Right hindlimb (tissue), 1 donor: ENCODE measurements at places on chromosomes 16 and 17.

- no peak for DNase-seq
These were observed 267.1 kb upstream of the ASIC2 start for GRCh38 chr17:33560165-33560564.

DNA sequence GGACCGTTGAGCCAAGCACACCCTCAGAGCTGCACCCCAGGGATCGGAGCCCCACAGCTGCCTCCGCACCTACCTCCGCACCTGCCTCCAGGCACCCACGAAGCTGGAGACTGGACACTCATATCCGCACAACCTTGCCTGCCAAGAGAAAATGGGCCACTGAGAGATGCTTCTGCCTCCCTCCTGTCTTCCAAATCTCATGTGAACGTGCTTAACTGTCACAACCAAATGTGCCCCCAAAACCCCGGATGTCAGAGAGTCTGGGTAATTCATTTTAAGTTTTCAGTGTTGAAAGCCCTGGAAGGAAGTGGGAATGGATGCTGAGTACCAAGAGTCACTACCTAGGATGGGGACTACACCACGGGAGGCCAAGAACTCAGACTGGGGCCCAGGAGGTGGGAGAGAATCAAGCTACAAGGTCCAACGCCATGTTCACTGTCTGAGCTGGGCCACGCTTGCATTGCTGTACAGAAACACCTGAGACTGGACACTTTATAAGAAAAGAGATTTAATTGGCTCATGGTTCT, 49.5 kb upstream of the MEAK7 start:
- DNase-seq: no peak

GRCh38 chr16:67456391-67457081, 24.4 kb downstream of the ATP6V0D1 start:
- DNase-seq: peak; percentile 75

DNA sequence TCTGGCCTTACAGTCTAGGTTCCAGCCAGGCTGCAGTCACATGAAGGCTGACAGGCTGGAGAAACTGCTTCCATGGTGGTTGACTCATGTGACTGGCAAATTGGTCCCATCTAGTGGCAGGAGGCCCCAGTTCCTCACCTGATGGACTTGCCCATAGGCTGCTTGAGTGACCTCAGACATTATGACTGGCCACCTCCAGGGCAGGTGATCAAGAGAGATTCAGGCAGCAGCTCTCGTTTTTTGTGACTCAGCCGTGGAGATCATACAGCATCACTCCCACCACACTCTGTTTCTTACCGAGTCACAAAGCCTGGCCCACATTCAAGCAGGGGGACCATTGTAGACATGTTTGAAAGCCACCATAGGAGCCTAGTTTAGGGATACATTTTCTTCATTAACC, 34.5 kb downstream of the SIAH1 start:
- no peak for DNase-seq

DNA sequence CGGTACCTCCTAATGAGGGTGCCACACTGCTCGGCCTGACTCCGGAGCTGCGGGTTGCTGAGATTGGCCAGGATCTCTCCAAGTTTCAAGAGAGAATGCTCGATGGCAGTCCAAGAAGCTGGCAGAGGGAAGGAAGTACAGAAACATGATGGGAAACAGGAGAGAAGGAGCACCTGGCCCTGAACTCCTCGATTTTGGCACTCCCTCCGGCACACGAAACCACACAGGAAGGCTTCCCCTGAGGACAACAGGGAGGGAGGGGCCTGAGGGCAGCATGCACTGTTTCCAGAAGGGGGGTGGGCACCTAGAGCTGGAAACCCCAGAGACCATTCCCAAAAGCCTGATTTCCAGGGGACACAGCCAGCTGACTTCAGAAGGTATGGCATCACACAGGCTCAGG, 18.1 kb downstream of the CSF3 start:
- DNase-seq: no peak

DNA sequence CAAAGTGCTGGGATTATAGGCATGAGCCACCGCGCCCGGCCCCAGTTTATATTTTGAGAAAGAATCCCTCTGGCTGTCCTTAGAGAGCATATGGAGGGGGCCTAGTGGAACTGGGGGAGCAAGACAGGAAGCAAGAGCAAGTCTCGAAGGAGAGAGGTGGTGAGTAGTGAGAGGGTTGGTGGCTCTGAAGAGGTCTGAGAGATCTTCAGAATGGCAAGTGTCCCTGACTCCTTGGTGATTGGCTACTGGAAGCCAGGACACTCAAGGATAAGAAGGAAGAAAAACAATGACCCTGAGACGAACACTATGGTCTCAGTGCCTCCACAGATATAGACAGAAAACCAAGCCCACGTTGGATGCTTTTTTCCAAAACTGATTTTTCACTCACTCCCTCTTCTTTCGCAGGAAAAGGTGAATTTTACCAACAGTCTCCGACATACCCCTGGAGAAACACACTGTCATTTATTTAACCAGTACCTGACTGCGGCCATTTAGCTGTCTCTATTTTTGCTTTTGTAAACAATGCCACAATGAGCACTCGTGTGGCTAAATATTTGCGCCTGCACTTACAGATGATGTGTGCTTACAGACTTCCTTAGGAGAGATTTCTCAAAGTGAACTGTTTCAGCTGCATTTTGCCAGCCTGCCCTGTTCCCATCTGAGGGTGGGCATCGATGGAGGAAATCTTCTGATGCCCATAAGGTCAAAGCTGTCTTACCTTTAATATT, 15.9 kb upstream of the DOK4 start:
- DNase-seq: no peak

DNA sequence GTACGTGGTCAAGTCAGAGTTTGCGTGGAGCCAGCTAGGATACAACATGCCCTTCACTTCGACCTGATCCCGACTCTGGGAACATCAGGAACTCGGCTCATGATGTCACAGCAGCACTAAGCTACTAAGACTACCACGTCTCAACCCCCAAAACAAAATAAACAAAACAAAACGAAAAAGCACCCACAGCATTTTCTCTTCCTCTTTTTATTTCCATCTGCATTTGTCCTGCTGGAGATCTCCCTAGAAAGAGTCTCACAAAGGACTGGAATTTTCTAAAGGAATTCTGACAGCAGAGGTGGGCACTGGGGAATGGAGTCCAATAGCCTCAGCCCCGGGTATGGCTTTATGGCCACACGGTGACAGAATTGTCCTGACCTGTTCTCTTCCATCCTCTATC, 196.6 kb downstream of the SALL1 start:
- DNase-seq: no peak

DNA sequence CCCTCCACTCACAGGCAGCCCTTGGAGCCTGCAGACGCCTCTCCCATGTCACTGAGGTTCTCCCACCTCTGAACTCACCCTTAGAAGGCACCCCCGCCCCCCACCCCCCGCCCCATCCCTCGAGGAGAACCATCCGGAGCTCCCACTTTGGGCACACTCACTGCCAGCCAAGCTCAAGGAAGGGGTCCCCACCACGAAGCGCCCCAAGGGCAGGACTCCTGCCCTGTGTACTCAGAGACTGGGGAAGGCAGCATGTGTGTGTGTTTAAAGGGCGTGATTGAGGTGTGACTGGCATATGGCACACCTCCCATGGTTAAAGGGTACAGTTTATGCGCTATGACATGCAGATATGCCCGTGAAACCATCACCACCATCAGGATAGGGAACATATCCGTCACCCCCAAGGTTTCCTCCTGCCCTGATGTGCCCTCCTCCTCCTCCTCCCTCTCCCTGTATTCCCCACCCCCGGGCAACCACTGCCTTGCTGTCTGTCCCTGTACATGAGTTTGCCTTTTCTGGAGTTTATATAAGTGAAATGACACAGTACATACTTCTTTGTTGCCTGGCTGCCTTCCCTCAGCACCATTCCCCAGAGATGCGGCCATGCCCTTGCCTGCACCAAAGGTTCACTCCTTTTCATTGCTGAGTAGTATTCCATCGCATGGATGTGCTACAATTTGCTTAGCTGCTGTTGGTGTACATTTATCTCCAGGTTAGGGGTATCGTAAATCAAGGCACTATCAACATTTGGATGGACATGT, 14.0 kb upstream of the RBFOX3 start:
- DNase-seq: peak; percentile 1

DNA sequence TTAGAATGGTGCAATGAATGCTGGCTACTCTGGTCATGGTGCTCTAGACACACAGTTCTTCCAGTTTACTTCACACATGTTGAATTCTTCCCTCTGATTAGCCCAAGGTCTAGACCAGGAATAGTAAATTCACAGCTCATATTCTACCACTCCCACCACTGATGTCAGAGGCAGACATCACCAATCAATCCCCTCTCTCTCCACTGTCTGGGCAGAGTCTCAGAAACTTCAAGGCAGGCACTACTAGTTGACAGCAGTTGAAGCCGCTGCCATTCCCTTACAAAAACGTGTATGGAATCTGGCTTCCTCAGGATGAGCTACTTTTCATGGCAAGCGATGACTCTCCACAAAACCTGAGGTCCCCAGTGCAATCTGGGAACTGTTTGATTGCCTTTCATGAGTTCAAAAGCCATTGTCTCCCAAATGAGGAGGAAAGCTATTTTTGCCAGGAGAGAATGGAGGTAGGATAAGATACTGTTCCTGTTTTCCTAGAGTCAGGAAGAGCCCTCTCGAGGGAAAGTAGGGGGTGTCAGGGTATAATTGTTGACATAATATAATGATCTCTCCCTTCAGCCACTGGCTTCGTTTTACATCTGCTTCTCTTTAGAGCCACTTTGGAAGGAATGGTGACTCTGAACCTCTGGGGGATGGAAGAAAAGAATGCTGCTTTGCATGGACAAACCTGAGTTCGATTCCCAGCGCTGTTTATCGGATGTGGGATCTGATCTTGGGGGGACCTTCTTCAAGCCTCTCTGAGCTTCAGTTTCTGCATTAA, 90.0 kb downstream of the FOXL1 start:
- DNase-seq: no peak

- no peak for DNase-seq
These were observed 645 bp upstream of the ELMO3 start for GRCh38 chr16:67198238-67198734.

DNA sequence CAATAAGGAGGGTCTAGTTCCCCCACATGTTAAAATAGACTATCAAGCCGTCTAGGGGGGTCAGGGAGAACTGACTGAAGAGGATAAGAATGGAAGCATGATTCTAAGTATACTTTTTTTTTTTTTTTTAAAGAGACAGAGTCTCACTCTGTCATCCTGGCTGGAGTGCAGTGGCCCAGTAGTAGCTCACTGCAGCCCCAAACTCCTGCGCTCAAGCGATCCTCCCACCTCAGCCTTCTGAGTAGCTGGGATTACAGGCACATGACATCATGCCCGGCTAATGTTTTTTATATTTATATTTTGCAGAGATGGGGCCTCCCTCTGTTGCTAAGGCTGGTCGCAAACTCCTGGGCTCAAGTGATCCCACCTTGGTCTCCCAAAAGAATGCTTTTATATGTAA, 14.2 kb downstream of the AMFR start:
- DNase-seq: no peak

GRCh38 chr17:50719924-50720794, 756 bp downstream of the LUC7L3 start:
- no peak for DNase-seq

DNA sequence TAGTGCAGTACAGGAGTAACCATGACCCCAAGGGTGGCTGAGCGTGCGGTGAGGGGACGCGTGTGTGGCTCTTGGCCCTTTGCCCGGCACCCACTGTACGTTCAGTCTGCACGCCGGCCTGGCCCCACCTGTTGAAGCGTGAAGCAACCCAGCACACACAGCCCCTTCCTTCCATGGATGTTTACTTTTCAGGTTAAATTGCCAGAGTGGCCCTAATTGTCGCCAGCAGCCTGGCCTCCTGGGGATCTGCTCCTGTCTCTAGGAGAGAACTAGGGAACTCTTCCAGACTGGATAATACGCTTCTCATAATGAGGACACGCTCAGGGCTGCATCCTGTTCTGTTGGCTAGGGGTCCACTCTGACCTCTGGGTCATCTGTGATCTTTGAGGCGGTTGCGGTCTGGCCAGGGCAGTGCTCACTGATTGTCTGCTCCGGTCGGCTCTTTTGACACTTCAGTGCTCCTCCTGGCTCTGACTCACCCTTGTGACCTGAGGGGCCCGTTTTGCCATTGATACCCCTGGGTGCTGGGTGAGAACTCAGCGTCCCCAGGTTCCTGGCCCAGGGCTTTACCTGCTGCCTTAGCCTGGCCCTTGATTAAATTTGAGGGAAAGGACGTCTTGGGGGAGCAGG, 27.7 kb downstream of the TPSG1 start:
- DNase-seq: no peak

GRCh38 chr17:79485991-79486390, 124.9 kb downstream of the RBFOX3 start:
- no peak for DNase-seq

DNA sequence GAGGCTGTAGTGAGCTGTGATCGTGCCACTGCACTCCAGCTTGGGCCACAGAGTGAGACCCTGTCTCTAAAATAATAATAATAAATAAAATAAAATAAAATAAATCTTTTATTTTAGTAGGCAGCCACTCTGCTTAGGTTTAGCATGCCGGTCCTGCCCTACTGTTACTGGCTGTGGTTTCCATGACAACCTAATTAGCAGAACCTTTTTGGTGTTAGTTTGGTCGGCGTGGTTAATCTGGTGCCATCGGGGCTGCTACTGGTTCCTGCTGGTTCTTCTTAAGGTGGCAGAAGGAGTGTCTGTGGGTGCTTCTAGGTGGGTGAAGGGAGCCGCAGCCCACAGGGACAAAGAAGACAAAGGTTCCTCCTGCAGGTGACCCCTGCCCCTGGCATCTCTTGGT, 37.8 kb upstream of the CBX4 start:
- DNase-seq: no peak

DNA sequence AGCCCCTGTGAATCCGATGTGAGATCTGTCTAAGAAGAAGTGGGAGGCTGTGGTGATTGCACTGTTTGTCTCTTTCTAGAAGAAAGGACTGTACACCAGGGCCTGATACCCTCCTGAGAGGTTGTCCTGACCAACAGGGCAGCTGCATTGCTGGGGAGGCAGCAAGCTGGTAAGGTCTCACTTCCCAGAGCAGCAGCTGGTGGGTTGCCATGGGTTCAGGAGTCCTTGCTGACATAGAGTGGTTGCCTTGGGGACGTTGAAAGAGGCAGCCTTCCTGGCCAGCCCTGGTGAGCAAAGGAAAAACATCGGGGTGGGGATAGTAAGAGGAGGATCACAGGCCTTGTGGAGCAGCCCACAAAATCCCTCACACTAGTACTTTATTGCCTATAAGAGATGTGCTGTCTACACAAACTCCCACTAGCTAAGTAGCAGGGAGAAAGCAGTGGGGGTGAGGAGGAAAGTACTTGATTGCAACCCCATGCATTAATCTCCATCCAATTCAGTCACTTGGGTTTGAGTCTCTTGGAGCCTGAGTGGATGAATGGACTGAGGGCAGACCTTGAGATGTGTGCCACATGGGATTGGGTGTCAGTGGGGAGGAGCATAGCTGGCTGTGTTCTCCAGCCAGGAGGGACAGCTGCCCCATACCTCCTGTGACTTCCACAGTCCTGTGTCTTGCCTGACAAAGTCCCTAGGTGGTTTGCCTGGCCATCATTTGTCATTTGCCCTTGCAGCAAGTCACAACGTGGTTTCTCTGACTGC, 143.8 kb upstream of the RPL38 start:
- peak; percentile 11 for DNase-seq
